MG63 (cell line): ENCODE measurements at places on chromosomes 6 and 20.
A peak's percentile ranks its signal among the peaks of the same experiment; 100 is the strongest.

DNA sequence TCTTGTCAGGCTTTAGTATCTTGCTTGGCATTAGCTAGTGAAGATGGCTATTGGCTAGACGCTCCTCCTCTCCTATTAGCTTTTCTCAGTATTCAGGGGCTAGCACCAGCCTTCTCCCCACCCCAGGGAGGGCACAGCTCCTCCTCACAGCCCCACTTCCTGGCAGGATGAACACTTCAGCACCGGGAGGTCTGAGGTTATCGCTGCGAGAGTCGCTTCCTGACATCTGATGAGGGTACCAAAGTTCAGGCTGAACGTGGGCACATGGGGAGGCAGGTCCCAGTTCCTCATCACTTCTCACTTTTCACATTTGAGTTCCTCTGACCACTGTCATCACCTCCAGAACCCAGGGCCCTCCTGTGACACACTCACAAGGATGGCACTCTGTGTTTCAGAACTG lies 66.6 kb downstream of the LAMA4 start:
- DNase-seq: no peak

- no peak for DNase-seq
Measured at GRCh38 chr6:139819776-139820175, 445.3 kb upstream of the CITED2 start.

DNA sequence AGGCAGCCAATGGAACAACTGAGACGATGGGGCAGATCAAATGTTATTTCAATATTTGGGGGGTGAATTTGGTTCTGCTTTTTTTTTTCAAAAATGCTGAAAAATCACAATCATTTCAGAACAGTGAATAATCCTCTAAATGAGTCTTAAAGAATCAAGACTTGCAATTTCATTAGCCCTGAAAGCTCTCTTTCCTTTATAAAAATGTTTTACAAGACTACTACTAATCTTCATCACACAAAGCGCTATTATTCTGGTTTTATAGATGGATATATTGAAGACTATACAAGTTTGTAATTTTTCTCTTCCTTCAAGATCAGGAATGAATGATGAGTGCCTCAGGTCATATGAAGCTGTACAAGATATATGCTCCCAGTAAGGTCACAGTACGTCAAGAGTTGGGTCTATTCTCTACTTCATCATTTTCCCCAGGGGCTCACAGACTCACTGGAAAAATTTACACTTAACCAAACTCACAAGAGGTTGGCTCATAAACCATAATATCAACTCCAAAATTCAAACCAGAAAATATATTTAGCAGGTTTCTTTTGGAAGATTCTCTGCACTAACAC lies 19.5 kb downstream of the RNF24 start:
- DNase-seq: no peak

GRCh38 chr6:145648149-145648548 lies 87.2 kb downstream of the EPM2A start:
- DNase-seq: no peak

GRCh38 chr6:116012951-116013350 lies 47.7 kb downstream of the FRK start:
- no peak for DNase-seq

GRCh38 chr6:168388641-168389633 lies 52.0 kb upstream of the SMOC2 start:
- DNase-seq: no peak

DNA sequence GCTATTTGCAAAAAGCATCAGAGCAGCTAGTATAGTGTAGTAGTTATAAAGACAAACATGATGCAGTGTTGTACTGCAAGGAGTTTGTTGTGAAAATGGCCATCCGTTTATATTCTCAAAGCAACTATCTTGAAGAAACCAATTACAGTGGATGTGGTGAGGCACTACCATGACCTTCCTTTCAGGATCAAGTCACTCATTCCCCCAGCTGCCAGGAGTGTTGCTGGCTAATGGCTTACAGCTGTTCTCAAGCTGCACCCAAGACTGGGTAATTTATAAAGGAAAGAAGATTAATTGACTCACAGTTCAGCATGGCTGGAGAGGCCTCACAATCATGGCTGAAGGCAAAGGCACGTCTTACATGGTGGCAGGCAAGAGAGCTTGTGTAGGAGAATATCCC lies 29.0 kb downstream of the ADGRF4 start:
- peak; percentile 13 for DNase-seq

GRCh38 chr20:38270869-38271605 lies 10.5 kb upstream of the KIAA1755 start:
- peak; percentile 91 for DNase-seq

GRCh38 chr20:51182571-51182970 lies 159.7 kb upstream of the KCNG1 start:
- DNase-seq: no peak

DNA sequence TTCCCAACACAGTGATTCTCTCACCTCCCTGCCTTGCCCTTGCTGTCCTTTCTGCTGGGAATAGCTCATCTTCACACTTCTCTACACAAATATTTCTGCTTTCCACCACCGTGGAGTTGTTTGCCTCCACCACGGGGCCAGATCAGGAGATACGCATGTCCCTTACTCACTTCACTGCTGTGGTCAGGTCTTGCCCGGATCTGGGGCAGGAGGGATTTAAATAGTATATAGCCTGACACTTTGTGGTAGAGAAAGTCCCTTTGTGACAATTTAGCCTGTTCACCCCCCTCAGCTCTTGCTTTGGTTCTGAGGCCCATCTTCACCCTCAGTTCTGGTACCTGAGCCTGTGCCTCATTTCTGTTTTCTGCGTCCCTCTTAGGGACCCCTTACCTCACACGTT lies 92.6 kb upstream of the PREP start:
- DNase-seq: no peak

- no peak for DNase-seq
Measured at GRCh38 chr6:119799596-119800509, 450.3 kb upstream of the MAN1A1 start.

DNA sequence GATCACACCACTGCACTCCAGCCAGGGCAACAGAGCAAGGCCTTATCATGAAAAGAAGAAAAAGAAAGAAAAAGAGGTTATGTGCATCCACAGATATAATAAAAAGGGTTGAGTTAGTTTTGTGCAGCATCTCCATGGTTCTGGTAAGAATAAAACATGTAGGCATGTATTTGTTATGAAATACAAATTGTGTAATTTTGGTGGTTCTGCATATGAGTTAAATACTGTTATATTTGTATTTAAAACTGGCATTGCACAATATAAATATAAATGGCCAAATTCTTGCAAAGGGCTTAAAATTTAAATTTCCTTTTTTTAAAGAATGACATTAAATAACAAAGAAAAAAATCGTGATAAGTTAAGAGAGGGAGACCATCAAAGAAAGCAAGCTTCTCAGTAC lies 159.1 kb upstream of the PREP start:
- no peak for DNase-seq

DNA sequence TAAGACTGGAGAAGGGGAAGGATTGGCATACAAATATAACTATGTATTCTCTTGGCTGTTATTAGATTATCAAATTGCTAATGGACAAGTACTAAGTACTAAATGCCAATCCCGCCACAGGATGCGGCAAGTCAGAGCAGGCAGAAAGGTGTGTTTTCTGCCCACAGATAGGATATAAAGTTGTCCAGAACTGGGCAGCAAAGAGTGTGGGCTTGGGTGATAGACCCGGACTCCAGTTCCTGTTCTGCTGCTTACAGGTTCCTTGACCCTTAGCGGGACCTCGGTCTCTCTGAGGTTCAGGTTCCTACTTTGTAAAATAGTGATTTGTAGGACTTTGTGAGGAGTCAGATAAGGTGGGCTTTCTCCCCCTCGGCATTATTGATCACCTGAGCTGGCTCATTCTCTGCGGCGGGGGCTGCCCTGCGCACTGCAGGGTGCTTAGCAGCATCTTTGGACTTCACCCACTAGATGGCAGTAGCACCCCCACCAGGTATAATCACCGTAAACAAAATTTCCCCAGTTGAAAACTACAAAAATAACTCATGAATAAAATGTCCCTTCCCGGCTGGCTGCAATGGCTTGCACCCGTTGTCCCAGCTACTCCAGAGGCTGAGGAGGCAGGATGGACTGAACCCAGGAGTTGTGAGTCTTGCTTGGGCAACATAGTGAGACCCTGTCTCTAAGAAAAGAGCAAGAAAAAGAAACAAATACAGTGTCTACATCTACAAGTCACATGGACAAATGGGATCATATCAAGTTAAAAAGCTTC lies 193.1 kb downstream of the DOK5 start:
- DNase-seq: no peak

- no peak for DNase-seq
Measured at GRCh38 chr6:13559968-13560650, 14.3 kb upstream of the SIRT5 start.

GRCh38 chr6:155313602-155314091 lies 637 bp downstream of the TFB1M start:
- no peak for DNase-seq

GRCh38 chr6:20068421-20068988 lies 143.8 kb downstream of the MBOAT1 start:
- no peak for DNase-seq

DNA sequence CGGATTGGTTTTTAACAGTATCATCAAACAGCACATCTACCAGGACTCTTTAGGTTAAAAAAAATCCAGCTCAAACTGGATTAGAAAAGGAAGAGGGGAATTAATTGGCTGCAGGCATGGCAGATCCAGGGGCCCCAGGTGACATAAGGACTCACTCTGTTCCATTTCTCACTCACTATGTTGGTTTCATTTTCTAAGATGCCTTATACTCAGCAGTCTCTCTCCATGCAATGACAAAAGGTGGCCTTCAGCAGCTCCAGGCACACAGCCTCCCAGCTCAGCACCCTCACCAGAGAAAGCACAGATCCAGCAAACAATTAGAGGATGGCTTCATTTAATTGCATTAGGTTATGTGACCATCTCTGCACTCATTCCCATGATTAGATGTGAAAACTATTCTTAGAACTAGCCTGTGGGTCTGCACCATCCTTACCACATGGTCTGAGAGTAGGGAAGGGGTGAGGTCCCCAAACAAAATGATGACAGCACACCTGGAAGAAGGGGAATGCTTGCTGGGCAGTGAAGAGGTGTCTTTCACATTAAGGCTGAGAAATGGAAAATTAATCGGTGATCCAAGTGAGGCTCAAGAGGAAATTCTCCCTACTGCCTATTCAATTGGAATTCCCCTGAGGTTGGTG lies 243.1 kb downstream of the CDH26 start:
- no peak for DNase-seq

DNA sequence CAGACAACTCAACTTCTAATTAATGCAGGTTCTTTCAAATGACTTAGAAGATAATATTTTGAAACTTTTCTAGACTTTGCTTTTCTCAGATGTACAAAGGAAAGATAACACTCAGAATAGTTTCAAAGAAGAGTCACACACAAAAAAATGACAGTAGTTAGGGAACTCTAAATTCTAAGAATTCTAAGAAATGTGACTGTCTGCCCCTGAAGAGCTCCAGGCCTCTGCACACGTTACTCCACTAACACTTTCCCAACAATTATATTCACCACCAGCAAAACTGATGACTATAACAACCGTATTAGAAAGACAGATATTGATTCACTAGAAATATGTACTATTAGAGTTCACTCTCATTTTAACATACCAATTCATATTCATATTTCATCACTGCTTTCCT lies 133.3 kb upstream of the SMLR1 start:
- DNase-seq: no peak

DNA sequence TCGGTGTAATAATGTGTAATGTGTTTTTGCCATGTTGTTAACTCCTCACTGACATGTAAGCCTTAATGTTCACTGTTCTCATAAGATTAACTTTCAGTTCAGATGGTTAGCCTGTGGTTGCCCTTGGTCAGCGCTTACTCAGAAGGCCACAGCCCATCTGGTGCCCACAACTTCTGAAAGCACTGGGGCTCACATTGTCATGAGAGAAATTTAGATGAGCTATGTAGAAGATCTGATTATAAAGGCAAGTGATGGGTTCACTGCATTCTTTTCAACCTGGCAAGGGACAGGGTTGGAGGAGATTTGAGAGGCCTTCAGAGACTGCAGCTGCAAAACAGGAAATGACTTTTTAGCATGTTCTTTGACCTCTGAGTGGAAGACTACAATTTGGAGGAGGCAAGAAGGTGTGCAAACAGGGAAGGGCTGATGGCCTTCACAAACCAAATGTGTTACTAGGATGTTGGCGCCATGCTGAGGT lies 242.3 kb upstream of the SUPT3H start:
- DNase-seq: no peak

DNA sequence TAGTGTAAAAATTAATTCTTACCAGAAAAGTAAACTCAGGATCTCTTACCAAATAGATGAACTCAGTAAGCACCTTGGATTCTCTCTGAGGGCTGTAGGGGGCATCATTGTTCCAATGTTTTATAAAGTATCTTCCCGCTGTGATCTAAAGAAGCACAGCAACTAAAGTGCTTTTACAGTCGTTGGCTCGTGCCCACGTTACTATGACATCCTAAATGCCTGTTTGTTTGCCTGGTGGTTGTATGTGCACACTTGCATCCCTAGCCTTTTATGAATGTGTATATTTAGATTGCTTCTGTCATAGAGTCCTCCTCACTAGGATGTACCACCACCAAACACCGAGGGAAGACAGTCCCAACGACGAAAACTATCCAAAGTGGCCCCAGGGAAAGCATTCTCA lies 34.5 kb downstream of the SLX4IP start:
- peak; percentile 37 for DNase-seq

- no peak for DNase-seq
Measured at GRCh38 chr6:105824732-105825131, 261.4 kb upstream of the PRDM1 start.

DNA sequence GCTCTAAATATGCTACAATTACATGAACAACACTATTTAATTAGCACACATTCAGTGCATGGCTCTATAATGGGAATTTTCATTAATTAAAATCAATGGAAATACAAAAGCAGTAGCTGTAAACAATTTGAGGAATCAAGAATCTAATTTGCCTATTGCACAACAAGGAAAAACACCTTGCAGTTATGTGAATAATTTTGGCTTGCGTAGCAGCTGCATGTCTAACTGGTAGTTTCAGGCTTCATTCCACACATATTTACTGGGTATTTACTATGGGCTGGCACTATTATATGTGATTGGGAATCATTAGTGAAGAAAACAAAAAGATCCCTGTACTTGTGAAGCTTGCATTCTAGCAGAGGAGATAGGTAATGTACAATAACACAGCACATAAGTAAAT lies 26.4 kb downstream of the KIF6 start:
- DNase-seq: no peak

DNA sequence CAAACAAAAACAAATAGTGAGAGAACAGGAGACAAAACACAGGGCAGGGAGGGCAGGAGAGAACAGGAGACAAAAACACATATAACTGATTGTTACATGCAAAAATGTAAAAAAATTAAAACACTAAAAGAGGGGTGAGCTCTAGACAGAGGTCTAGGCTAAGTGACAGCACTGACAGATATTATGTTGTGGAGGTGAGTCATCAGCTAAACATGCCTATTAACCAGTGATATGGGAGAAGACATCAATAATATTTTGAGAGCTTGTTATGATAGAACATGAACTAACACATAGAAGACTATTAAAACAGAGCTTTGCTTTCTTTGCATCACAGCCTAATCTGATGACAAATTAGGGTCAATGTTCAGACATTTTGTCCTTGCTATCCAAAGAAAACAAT lies 972.7 kb downstream of the PRIM2 start:
- DNase-seq: no peak

- DNase-seq: peak; percentile 62
Measured at GRCh38 chr20:45322952-45323383, 14.9 kb upstream of the MATN4 start.
